ENCODE measurements at places on chromosomes 1 and 21. TPM values are rescaled to one million over a fixed set of nuclear protein-coding genes. Genes with fewer than 3 reads are reported as not detected.

Gene SLC45A3
- 1.2 TPM for total RNA-seq

DNA sequence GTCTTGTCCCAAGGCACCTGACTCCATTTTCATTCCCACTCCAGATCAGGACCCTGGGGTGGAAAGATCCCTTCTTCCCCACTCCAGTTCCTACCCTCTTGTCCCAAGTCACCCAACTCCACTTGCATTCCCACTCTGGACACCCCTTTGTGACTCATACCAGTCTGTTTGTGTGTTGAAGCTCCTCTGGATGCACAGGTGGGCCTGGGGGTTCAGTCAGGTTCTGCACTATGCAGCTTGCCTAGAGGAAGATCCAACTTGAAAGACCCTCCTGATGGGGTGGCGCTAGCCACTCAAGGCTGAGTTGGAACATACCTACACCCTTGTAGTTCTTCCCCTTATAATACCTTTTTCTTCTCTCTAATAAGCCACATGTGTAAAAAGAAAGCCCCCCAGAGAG, 9.8 kb upstream of the ANKRD35 start:
- ATAC-seq: no peak

- ATAC-seq: peak; percentile 95
Observed at GRCh38 chr1:64864018-64864940, 102.1 kb downstream of the JAK1 start.

GRCh38 chr1:19374926-19375325, 62.8 kb downstream of the SLC66A1 start:
- ATAC-seq: no peak

Gene CITED4
- 28.7 TPM for total RNA-seq

- no peak for ATAC-seq
Observed at GRCh38 chr21:32562426-32562825, 22.9 kb downstream of the TCP10L start.

DNA sequence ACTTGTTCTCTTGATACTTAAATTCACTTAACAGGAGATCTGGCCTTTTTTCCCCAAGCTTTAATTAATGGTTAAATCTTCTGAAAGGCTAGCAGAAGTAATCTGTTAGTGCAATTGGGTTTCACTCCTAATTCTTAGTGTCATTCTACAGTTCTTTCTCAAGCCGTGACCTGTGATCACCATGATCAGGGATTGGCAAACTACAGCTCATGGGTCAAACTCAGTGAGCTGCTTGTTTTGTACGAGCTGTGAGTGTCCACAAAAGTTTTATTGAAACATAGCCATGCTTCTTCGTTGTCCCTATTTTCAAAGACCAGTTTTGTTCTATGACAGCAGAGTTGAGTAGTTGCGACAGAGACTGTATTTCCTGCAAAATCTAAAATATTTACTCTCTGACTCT, 109.4 kb upstream of the KCNJ15 start:
- no peak for ATAC-seq

DNA sequence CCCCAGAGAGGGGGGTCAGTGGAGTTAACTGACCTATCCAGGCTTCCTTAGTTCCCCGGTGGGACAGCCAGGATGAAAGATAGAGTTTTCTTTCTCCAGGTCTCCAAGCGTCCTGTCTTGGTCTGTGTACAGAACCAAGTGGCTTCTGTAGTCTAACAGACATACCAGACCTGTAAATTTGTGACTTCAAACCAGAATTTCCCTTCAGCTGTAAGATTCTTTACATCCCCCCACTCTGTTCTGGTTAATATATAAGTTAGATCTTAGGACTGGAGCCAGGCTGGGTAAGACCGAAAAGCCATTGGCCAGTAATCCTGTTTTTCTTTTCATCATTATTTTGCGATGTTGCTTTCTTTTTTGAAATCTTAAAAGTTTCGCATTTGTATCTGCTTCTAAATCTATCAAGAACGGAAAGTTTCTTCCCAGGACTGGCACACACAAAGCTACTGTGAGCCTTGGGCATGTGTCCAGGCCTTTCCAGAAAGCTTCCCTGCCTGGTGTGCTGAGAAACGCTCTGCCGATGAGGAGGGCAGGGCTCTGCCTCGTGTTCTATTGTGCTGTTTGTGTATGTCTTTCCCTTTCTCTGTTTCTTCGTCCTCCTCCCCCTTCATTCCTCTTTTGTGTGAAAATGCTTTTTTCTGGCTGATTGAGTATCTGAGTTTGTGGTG, 72.3 kb downstream of the RGL1 start:
- ATAC-seq: no peak

All from esophagus mucosa (tissue), 1 donor.